ENCODE measurements at places on chromosomes 6 and 20. TPM values are rescaled to one million over a fixed set of nuclear protein-coding genes. Genes with fewer than 3 reads are reported as not detected.

The KHDRBS2 gene
- not detected for total RNA-seq

The CD109 gene
- total RNA-seq, result 25.8 TPM

The TLDC2 gene
- total RNA-seq, result 0.19 TPM

The CCR6 gene
- total RNA-seq, result not detected

The CRISP2 gene
- total RNA-seq, result not detected

The THBD gene
- 293 TPM for total RNA-seq

The PKIB gene
- total RNA-seq, result 0.40 TPM
